ENCODE measurements at places on chromosomes 3 and 15. TPM values are rescaled to one million over a fixed set of nuclear protein-coding genes. Genes with fewer than 3 reads are reported as not detected.

GRCh38 chr3:124516333-124516732 is 213.9 kb upstream of the UMPS start:
- no peak for DNase-seq
- no peaks in the 10 kb centered on the region for H3K36me3 ChIP-seq
- no peak overlapping the region for H3K27ac ChIP-seq
- H3K4me3 ChIP-seq: no peak overlapping the region
- no peaks in the 10 kb centered on the region for H3K4me1 ChIP-seq
- H3K27me3 ChIP-seq: peaks cover 60% of the 10 kb centered on the region

Gene COL8A1
- 6.6 TPM for total RNA-seq

GRCh38 chr15:100152463-100152862 is 189.3 kb downstream of the ADAMTS17 start:
- no peak for DNase-seq
- H3K27ac ChIP-seq: no peak overlapping the region
- no peaks in the 10 kb centered on the region for H3K4me1 ChIP-seq

Gene GOLGA6L25
- not detected for total RNA-seq

Gene ANKRD34C
- total RNA-seq: not detected

Gene DCBLD2
- 83.1 TPM for total RNA-seq

Gene PYGO1
- total RNA-seq: 3.9 TPM

- no peak overlapping the region for H3K4me3 ChIP-seq
- DNase-seq: no peak
- H3K27ac ChIP-seq: no peak overlapping the region
- H3K4me1 ChIP-seq: no peaks in the 10 kb centered on the region
- H3K27me3 ChIP-seq: no peaks in the 10 kb centered on the region
- H3K36me3 ChIP-seq: no peaks in the 10 kb centered on the region
These were observed 552.6 kb downstream of the NSUN3 start for GRCh38 chr3:94615275-94616065.

Gene TPRG1
- total RNA-seq: 1.9 TPM

- no peak overlapping the region for H3K27ac ChIP-seq
- H3K4me1 ChIP-seq: peaks cover 12% of the 10 kb centered on the region
- no peaks in the 10 kb centered on the region for H3K27me3 ChIP-seq
- peaks cover 10% of the 10 kb centered on the region for H3K36me3 ChIP-seq
- DNase-seq: no peak
These were observed 3.7 kb upstream of the NCKIPSD start for GRCh38 chr3:48689384-48689783.
